ENCODE measurements at places on chromosomes 13 and 19. TPM values are rescaled to one million over a fixed set of nuclear protein-coding genes. Genes with fewer than 3 reads are reported as not detected.
A peak's percentile ranks its signal among the peaks of the same experiment; 100 is the strongest.

GRCh38 chr13:80217614-80218456, 123.1 kb downstream of the SPRY2 start:
- no peak overlapping the region for H3K4me3 ChIP-seq
- no peak overlapping the region for H3K27ac ChIP-seq
- H3K27me3 ChIP-seq, result no peaks in the 10 kb centered on the region
- no peaks in the 10 kb centered on the region for H3K4me1 ChIP-seq

ZSCAN4 gene
- total RNA-seq, result not detected

- H3K4me1 ChIP-seq, result no peaks in the 10 kb centered on the region
- no peaks in the 10 kb centered on the region for H3K27me3 ChIP-seq
- no peak overlapping the region for H3K27ac ChIP-seq
- no peak for DNase-seq
- H3K4me3 ChIP-seq, result no peak overlapping the region
- H3K36me3 ChIP-seq, result no peaks in the 10 kb centered on the region
Measured at GRCh38 chr13:72293206-72293605, 426.2 kb upstream of the DACH1 start.

DNA sequence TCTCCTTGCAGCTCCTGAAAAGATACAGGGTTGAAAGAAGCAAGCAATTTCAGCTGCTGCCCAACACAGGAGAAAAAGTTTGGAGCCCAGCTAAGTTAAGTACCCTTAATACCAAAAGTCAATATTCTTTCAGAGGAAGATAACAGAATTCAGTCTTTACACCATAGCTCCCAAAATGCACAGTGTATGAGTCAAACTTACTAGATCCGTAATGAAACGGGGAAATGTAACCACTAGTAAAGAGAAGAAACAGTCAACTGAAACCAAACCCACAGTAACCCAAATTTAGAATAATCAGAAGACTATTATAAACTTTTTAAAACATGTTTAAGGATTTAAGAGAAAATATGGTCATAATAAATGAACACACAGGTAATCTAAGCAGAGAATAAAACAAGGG, 45.2 kb downstream of the SUCLA2 start:
- H3K27ac ChIP-seq, result no peak overlapping the region
- H3K36me3 ChIP-seq, result peaks cover 88% of the 10 kb centered on the region
- DNase-seq, result no peak
- H3K4me1 ChIP-seq, result no peaks in the 10 kb centered on the region
- no peaks in the 10 kb centered on the region for H3K27me3 ChIP-seq

HSH2D gene
- total RNA-seq, result 191 TPM

- no peaks in the 10 kb centered on the region for H3K27me3 ChIP-seq
- no peaks in the 10 kb centered on the region for H3K4me1 ChIP-seq
- H3K36me3 ChIP-seq, result no peaks in the 10 kb centered on the region
- no peak overlapping the region for H3K4me3 ChIP-seq
- H3K27ac ChIP-seq, result no peak overlapping the region
Measured at GRCh38 chr13:63396746-63397145, 1981.1 kb upstream of the PCDH20 start.

GRCh38 chr13:113553511-113554332, 30.8 kb upstream of the TFDP1 start:
- H3K4me1 ChIP-seq, result peaks cover 16% of the 10 kb centered on the region
- no peak for DNase-seq
- H3K4me3 ChIP-seq, result no peak overlapping the region

DNA sequence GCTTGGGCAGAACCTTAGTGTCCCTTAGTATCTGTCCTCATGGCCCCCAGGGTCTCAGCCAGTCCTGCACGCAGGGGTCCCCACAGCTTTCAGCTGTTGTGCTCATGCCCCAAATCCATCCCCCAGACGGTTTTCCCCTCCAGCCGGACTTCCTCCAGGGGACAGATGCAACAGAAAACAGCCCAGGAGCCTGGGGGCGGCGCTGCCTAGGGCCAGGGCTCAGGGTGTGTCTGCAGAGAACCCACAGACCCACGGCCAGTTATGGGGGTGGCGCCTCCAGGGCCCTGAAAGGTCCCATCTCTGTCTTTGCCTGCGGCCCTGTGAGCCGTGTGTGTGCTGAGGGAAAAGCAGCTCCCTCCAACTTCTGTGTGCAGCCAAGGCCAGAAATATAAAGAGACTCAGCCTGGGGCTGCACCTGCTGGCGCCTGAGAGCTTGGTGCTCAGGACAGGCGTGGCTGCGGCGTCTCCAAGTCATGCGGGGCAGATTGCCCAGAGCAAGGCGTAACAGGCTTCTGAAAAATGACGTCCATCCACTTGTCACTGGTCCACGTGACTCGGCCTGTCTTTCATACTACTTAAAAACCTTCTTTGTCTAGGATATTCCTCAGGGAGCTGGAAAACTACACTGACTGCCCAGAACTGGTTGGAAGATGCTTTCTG, 22.1 kb upstream of the F7 start:
- H3K27me3 ChIP-seq, result no peaks in the 10 kb centered on the region
- no peak for DNase-seq
- no peaks in the 10 kb centered on the region for H3K4me1 ChIP-seq

- no peaks in the 10 kb centered on the region for H3K27me3 ChIP-seq
- no peak for DNase-seq
- H3K36me3 ChIP-seq, result peaks cover 28% of the 10 kb centered on the region
- peak overlapping the region; percentile 36 for H3K27ac ChIP-seq
Measured at GRCh38 chr13:97261254-97262005, 39.3 kb downstream of the MBNL2 start.

TEX26 gene
- not detected for total RNA-seq

GRCh38 chr19:47673426-47673825, 39.8 kb upstream of the EHD2 start:
- H3K36me3 ChIP-seq, result peaks cover 56% of the 10 kb centered on the region
- H3K4me3 ChIP-seq, result no peak overlapping the region
- no peaks in the 10 kb centered on the region for H3K4me1 ChIP-seq
- H3K27ac ChIP-seq, result no peak overlapping the region
- H3K27me3 ChIP-seq, result no peaks in the 10 kb centered on the region
- DNase-seq, result no peak

COL4A2 gene
- total RNA-seq, result not detected
